ENCODE measurements at places on chromosomes 4 and X.

DNA sequence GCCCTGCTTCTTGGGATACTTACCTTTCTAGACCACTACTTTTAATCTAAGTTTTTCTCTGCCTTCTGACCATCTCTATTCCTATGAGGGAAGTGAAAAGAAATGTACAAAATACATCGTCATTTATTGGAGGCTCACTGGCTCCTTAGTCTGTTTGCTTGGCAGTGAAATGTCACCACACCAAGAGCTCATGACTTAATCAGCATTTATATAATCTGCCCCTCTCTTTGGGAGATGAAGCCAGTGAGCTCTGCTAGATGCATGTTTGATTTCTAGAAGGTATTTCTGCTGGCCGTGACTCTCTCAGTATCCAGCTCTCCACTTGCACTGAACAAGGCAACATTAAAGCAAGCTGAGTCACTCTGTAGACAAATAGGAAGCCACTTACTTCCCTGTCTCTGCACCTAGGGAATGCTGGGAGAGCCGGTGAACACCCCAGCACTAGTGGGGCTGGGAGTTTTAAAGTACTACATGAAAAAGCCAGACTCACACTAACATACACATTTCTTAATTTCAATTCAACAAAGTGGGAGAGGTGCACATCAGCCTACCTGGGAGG lies 79.1 kb downstream of the MID1IP1 start:
- no peaks in the 10 kb centered on the region for H3K4me1 ChIP-seq
- peaks cover 4% of the 10 kb centered on the region for H3K27me3 ChIP-seq
- H3K4me3 ChIP-seq = no peak overlapping the region
- DNase-seq = no peak
- no peak overlapping the region for H3K27ac ChIP-seq

DNA sequence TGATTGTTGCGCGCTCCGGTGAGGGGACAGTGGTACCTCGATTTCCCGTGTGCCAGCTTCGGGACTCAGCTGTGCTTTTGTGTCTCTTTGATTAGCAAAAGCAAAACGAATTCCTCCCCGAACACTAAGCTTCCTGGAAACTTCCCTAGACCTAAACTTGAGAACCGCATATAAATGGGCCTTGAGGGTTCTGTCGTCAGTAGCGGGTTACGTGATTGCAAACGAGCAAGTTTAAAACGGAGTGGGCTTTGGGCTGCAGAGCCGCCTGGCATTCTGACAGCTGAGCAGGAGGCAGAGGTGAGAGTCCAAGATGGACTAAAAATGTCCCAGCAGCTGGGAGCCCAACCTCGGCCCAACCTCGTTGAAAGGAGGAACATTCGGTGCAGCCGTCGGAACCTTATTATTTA lies 1.2 kb upstream of the TAPT1 start:
- peaks cover 3% of the 10 kb centered on the region for H3K36me3 ChIP-seq
- peaks cover 70% of the 10 kb centered on the region for H3K4me1 ChIP-seq
- H3K27me3 ChIP-seq = no peaks in the 10 kb centered on the region

DNA sequence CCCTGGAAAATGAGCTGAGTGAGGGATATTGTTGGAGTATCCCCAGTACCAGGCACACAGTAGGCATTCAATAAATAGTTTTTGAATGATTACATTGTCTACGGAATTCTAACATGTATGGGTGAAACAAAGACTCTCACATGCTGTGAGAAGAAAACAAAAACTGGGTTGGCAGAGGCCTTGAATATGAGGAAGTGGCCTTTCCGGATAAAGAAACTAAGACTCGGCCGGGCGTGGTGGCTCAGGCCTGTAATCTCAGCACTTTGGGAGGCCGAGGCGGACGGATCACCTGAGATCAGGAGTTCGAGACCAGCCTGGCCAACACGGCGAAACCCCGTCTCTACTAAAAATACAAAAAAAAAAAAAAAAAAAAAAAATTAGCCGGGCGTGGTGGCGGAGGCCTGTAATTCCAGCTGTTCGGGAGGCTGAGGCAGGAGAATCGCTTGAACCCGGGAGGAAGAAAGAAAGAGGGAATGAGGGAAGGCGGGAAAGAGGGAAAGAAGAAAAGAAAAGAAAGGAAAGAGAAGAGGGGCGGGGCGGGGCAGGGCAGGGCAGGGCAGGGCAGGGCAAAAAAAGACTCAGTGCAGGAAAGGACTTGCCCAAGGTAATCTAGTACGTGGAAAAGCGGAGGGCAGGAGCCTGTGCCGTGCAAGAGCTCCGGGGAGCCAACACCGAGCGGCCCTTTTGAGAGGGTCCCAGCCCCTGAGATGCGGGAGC lies 689 bp upstream of the TMA16 start:
- peak overlapping the region; percentile 100 for H3K27ac ChIP-seq
- H3K36me3 ChIP-seq = peaks cover 18% of the 10 kb centered on the region
- no peaks in the 10 kb centered on the region for H3K27me3 ChIP-seq
- H3K4me3 ChIP-seq = peak overlapping the region; percentile 98
- peaks cover 20% of the 10 kb centered on the region for H3K4me1 ChIP-seq

- H3K36me3 ChIP-seq = peaks cover 5% of the 10 kb centered on the region
- peak overlapping the region; percentile 93 for H3K27ac ChIP-seq
- no peak overlapping the region for H3K4me3 ChIP-seq
- peaks cover 79% of the 10 kb centered on the region for H3K4me1 ChIP-seq
- no peak for DNase-seq
Observed at GRCh38 chr4:108118505-108118904, 50.2 kb downstream of the LEF1 start.

DNA sequence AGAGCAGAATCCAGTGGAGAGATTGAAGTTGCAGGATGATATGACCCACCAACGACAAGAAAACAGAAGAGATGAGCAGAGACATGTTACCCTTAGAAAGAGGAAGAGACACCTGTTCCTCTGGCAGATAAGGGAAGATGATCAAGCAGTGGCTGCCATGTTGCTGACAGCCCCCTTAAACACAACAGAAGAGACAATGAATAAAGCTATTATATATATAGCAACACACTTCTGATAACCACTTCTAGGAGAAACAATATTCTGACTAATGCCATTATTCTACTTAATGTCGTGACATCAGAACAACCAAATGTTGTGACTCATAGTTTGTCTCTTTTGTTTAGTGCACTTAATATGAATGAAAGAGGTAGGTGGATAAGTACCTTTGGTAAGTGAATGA lies 44.9 kb downstream of the SH3RF1 start:
- H3K4me3 ChIP-seq = no peak overlapping the region
- peaks cover 19% of the 10 kb centered on the region for H3K36me3 ChIP-seq
- no peak overlapping the region for H3K27ac ChIP-seq

GRCh38 chrX:93422693-93423092 lies 250.7 kb downstream of the NAP1L3 start:
- DNase-seq = peak; percentile 30
- H3K4me3 ChIP-seq = no peak overlapping the region
- H3K4me1 ChIP-seq = peaks cover 16% of the 10 kb centered on the region
- no peak overlapping the region for H3K27ac ChIP-seq
- H3K36me3 ChIP-seq = no peaks in the 10 kb centered on the region

DNA sequence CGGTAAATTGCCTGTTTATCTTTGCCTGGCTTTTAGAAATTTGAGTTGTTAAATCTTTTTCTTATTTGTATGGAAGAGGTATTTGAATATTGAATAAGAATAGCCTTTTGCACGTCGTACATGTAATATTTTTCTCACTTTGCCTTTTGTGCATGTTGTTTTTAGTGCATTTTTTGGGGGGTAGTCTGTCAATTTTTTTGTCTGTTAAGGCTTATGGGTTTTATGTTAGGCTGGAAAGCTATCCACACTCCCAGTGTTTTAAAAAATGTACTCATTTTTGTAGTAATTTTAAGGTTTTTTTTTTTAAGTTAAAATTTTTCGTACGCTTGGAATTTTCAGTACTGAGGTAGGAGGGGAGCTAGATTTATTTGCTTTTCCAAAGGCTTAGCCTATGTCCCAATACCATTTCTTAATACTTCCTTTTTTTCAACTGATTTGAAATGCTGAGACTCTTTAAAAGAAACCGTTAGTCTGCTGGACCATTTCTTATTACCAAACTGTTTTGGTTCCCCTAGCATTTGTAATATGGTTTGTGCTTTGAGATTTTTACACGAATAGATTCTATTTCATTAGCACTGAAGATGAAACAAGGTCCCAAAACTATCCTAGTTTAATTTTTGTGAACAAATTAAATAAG lies 1.3 kb downstream of the HERC5 start:
- peaks cover 5% of the 10 kb centered on the region for H3K4me1 ChIP-seq
- no peak for DNase-seq
- H3K4me3 ChIP-seq = peak overlapping the region; percentile 88

DNA sequence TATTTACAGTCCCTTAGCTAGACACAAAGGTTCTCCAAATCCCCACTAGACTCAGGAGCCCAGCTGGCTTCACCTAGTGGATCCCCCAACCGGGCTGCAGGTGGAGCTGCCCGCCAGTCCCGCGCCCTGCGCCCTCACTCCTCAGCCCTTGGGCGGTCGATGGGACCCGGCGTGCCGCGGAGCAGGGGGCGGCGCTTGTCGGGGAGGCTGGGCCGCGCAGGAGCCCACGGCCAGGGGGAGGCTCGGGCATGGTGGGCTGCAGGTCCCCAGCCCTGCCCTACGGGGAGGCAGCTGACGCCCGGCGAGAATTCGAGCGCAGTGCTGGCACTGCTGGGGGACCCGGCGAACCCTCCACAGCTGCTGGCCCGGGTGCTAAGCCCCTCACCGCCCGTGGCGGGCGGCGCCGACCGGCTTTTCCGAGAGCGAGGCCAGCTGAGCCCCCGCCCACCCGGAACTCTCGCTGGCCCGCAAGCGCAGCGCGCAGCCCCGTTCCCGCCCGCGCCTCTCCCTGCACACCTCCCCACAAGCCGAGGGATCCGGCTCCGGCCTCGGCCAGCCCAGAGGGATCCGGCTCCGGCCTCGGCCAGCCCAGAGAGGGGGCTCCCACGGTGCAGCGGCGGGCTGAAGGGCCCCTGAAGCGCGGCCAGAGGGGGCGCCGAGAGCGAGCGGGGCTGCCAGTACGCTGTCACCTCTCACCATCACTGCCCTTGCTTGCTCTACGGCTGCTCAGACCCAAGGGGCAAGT lies 39.4 kb downstream of the WFS1 start:
- peaks cover 44% of the 10 kb centered on the region for H3K27me3 ChIP-seq
- no peaks in the 10 kb centered on the region for H3K36me3 ChIP-seq
- H3K27ac ChIP-seq = no peak overlapping the region
- peaks cover 13% of the 10 kb centered on the region for H3K4me1 ChIP-seq
- peak; percentile 62 for DNase-seq
- H3K4me3 ChIP-seq = peak overlapping the region; percentile 77

DNA sequence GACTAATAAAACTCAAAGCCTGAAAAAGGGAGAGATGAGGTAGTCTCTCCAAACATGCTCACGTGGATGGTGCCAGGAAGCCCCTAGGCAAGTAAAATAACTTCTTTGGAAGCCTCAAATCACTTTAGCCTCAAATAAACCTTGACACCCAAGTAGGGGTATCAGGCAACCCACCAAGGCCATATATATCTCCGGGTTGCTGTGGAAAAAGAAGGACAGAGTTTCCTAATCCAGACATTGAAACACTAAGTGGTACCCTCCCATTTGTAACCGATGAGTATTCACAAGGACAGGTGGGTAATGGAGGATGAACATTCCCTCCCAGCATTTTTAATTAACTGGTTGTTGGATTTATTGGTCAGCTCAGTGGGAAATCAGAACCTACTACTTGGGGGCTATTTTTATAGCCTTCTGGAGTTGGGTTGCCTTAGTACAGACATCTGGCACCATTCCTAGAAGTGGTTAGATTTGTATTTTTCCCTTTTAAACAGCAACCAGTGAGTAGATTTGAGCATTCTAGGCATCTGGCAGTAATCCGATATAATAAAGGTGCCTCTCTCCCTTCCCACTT lies 87.7 kb downstream of the GPC3 start:
- peak overlapping the region; percentile 94 for H3K27ac ChIP-seq
- H3K36me3 ChIP-seq = peaks cover 36% of the 10 kb centered on the region
- no peak for DNase-seq
- no peaks in the 10 kb centered on the region for H3K27me3 ChIP-seq
- H3K4me3 ChIP-seq = no peak overlapping the region

DNA sequence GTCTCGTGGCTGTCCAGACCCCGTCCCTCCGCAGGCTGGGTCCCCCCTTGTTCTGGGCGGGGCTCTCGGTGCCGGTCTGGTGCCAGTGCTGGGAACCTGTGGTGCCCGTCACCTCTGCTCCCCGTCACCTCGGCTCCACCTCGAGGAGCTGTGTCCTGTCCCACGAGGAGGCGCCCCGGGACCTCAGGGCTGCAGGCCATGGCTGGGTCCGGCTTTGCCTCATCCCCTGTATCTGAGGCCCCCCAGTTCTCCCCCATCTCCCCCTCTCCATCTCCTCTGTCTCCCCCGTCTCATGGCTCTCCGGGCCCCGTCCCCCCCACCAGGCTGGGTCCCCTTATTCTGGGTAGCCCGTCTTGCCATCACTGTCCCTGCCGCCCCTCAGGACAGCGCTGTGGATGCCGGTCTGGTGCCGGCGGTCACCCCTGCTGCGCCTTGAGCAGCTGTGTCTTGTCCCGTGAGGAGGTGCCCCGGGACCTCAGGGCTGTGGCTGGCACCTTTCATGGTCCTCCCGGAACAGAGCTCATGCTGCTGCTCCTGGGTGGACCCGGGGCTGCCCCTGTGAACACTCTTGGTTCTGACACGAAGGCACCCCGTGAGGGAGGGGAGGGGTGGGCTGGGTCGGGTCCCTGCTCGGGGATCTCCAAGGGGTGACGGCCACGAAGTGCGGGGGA lies 13.4 kb upstream of the GTPBP6 start:
- no peak for DNase-seq
- H3K27me3 ChIP-seq = peaks cover 3% of the 10 kb centered on the region
- no peaks in the 10 kb centered on the region for H3K4me1 ChIP-seq
- H3K27ac ChIP-seq = no peak overlapping the region
- H3K36me3 ChIP-seq = peaks cover 23% of the 10 kb centered on the region
- H3K4me3 ChIP-seq = no peak overlapping the region

GRCh38 chr4:27084685-27085361 lies 224.2 kb downstream of the STIM2 start:
- H3K27ac ChIP-seq = no peak overlapping the region
- no peaks in the 10 kb centered on the region for H3K36me3 ChIP-seq
- H3K4me1 ChIP-seq = peaks cover 53% of the 10 kb centered on the region
- peak; percentile 71 for DNase-seq

- H3K27me3 ChIP-seq = peaks cover 3% of the 10 kb centered on the region
- H3K4me1 ChIP-seq = peaks cover 5% of the 10 kb centered on the region
- DNase-seq = no peak
- H3K4me3 ChIP-seq = no peak overlapping the region
- no peak overlapping the region for H3K27ac ChIP-seq
Observed at GRCh38 chrX:14618177-14618965, 89.0 kb downstream of the GLRA2 start.

- no peaks in the 10 kb centered on the region for H3K36me3 ChIP-seq
- DNase-seq = no peak
- no peaks in the 10 kb centered on the region for H3K4me1 ChIP-seq
- no peak overlapping the region for H3K4me3 ChIP-seq
Observed at GRCh38 chr4:125979950-125980349, 665.2 kb downstream of the FAT4 start.

- H3K4me1 ChIP-seq = peaks cover 6% of the 10 kb centered on the region
- no peak overlapping the region for H3K27ac ChIP-seq
- no peak overlapping the region for H3K4me3 ChIP-seq
- peaks cover 80% of the 10 kb centered on the region for H3K36me3 ChIP-seq
- no peak for DNase-seq
Observed at GRCh38 chrX:130669233-130669632, 233.8 kb downstream of the ENOX2 start.

GRCh38 chr4:174461466-174462106 lies 60.7 kb downstream of the HPGD start:
- no peak for DNase-seq
- peak overlapping the region; percentile 59 for H3K4me3 ChIP-seq
- H3K27ac ChIP-seq = peak overlapping the region; percentile 97
- H3K27me3 ChIP-seq = no peaks in the 10 kb centered on the region
- H3K4me1 ChIP-seq = peaks cover 47% of the 10 kb centered on the region
- peaks cover 11% of the 10 kb centered on the region for H3K36me3 ChIP-seq
